Activated CD4-positive, alpha-beta T cell treated with anti-CD3 and anti-CD28 coated beads, Interleukin-2, amount 50 U/mL, for 16 hours (primary cell): ENCODE measurements at places on chromosomes 4 and X.

- no peak for DNase-seq
Measured at GRCh38 chrX:132668178-132668577, 179.3 kb upstream of the MBNL3 start.

- no peak for DNase-seq
Measured at GRCh38 chr4:183426507-183426906, 17.9 kb upstream of the CDKN2AIP start.

- no peak for DNase-seq
Measured at GRCh38 chr4:163606896-163607691, 112.6 kb downstream of the TMA16 start.

GRCh38 chr4:151744614-151745013 lies 16.2 kb downstream of the GATB start:
- DNase-seq = peak; percentile 28

- no peak for DNase-seq
Measured at GRCh38 chr4:22678940-22679854, 13.5 kb upstream of the GBA3 start.

- no peak for DNase-seq
Measured at GRCh38 chr4:160161026-160161425, 1058.1 kb downstream of the RAPGEF2 start.

GRCh38 chr4:1115528-1116293 lies 2.3 kb upstream of the RNF212 start:
- no peak for DNase-seq
